ENCODE measurements at places on chromosomes 7 and 10.

DNA sequence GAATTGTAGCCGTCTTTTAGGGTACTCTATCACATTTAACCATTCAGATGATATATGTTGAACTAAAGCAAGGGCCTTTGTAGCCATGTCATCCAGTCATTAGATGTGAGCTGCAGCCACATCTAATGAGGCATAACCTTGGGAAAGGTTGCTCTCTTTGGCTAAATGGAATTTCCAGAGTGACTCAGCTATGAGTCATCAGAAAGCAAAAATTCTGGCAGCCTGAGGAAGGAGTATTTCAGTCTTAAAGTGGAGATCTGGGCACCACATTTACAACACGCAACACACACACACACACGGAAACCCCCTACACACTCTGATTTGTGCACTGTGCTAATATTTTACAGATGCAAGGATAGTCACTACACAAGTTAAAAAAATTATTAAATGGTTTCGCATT lies 176.9 kb upstream of the ZWINT start:
- peak; percentile 19 for DNase-seq

DNA sequence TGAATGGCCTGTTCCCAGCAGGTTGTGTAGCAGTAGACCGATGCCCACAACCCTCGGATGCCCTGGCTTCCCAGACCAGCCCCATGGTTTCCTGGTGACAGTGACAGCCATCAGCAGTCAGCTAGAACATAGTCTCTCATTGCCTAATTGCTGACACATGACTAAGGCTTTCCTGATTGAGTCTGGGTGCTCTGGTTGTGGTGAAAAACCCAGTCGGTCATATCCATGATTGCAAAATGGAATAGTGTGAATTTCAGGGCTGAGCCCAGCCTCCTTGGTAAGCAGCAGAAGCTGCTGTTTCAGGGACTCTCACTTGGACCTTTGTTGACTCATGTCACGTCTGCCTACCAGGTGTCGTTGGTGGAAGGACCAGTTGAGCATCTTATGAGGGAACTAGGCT lies 36.6 kb downstream of the POR start:
- DNase-seq = no peak

- DNase-seq = no peak
Measured at GRCh38 chr10:12589791-12590190, 240.4 kb downstream of the CAMK1D start.

GRCh38 chr7:80235334-80235733 lies 100.7 kb downstream of the GNAI1 start:
- DNase-seq = peak; percentile 81

DNA sequence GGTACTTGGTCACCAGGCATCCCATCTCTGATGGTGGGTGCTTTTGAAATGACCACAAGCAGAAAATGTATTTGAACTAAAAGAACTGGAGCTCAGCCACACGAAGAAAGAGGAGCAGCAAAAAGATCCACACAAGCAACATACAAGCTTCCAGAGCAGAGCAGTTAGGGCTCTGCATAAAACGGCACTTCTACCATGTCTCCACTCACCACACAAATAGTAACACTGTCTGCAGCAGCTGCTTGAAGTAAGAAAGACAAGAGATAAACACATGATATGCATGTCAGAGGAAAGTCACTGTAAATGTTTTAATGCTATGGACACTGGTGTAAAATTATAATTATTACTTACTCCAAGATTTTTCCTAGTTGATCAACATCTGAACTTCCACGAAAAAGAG lies 32.5 kb upstream of the FAM133B start:
- DNase-seq = peak; percentile 87
